ENCODE measurements at places on chromosomes 1 and 21. TPM values are rescaled to one million over a fixed set of nuclear protein-coding genes. Genes with fewer than 3 reads are reported as not detected.

The RNU5D-1 gene
- not detected for total RNA-seq

The FAM163A gene
- total RNA-seq = not detected

The ANKRD34A gene
- total RNA-seq = 1.3 TPM

The GJC2 gene
- 0.75 TPM for total RNA-seq

The TCHHL1 gene
- total RNA-seq = not detected

The LAMC2 gene
- total RNA-seq = not detected

The FCRL4 gene
- not detected for total RNA-seq

The FMO1 gene
- not detected for total RNA-seq

The JAK1 gene
- 165 TPM for total RNA-seq

The RYR2 gene
- total RNA-seq = 0.45 TPM

The LMX1A gene
- not detected for total RNA-seq
